ENCODE measurements at places on chromosomes 1 and 21. TPM values are rescaled to one million over a fixed set of nuclear protein-coding genes. Genes with fewer than 3 reads are reported as not detected.

GRCh38 chr1:156492591-156493080 is 7.9 kb downstream of the MEF2D start:
- peak overlapping the region; percentile 77 for H3K27ac ChIP-seq
- H3K36me3 ChIP-seq = peaks cover 3% of the 10 kb centered on the region
- no peak for DNase-seq
- H3K4me1 ChIP-seq = peaks cover 100% of the 10 kb centered on the region
- H3K27me3 ChIP-seq = no peaks in the 10 kb centered on the region

The ANKRD35 gene
- 0.23 TPM for total RNA-seq

The RXFP4 gene
- total RNA-seq = not detected

The RIPK4 gene
- 0.09 TPM for total RNA-seq

All from natural killer cell (primary cell).